ENCODE measurements at places on chromosomes 7 and 10.

DNA sequence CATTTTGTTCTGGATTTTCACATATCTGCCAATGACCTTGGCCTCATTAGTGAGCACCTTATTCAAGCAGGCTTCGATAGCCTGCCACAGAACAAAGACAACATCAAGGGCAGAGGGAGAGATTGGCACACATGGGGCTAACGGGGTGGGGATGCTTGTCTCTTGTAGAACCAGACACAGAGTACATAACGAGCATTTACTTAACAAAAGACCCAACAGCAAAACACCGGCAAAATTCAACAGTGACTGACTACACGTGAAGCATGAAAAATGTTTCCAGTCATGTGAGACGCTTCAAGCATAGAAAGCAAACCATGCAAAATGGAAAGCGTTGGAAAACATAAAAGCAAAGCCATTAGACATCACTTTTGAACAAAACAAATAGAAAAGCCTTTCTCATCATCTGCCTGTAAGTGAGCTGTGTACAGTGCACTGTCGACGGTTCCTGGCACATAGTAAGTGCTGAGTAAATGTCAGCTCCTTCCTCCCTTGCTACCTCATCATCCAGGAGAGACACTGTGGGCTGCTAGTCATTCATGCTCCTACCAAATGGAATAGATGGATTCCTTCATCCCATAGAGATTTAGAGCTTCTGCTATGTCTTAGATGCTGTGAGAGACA, 134.4 kb upstream of the AGK start:
- no peak for DNase-seq

- DNase-seq, result no peak
Observed at GRCh38 chr10:44343843-44344242, 41.1 kb downstream of the CXCL12 start.

DNA sequence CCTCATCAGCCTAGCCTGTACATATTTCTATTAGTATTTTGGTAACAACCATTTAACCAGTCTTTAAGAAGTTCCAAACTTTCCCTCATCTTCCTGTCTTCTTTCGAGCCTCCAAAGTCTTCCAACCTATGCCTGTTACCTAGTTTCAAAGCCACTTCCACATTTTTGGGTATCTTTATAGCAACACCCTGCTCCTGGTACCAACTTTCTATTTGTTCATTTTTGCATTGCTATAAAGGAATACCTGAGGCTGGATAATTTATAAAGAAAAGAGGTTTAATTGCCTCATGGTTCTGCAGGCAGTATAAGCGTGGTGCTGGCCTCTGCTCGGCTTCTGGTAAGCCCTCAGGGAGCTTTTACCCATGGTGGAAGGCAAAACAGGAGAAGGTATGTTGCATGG, 578.8 kb upstream of the AUTS2 start:
- DNase-seq, result no peak

DNA sequence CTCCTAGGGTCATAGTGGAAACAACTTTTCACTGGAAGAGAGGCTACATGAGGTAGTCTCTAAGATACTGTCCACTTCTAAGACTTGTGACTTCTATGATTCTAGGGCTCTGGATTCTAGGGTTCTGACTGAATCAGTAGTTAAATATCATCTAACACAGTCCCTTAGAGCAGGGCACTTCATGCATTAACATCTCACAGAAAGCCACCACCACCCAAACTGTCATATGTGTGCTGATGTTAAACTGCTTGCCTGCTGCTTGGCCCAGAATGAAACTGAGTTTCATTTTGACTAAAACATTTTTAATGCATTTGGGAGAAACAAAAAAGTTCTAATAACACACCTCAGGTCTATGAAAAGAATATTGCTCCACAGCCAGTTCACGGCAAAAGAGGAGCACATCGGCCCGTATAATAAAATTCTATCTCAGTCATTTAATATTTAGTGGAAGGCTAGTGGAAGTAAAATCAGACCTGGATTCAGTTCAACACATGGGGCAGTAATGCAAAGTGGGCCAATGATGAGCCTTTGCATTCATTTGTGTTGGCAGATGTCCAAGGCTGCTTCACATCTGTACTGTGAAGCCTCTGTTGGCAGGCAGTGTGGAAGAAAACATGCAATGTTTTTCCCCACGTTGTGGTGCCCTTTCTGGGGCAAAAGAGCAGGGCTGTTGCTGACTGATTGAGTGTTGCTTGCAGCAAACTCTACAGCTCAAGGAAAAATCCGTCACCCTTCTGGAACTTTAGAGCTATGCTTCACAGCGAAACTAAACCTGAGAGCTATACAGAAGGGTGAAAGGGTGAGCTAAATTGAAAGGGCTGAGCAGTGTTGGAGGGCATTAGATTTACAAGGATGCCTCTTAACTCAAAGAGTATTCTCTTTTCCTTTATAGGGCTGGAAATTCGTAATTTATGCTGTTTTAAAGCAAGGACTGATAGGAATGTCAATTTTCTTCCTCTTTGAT, 33.5 kb upstream of the AUTS2 start:
- DNase-seq, result peak; percentile 57

DNA sequence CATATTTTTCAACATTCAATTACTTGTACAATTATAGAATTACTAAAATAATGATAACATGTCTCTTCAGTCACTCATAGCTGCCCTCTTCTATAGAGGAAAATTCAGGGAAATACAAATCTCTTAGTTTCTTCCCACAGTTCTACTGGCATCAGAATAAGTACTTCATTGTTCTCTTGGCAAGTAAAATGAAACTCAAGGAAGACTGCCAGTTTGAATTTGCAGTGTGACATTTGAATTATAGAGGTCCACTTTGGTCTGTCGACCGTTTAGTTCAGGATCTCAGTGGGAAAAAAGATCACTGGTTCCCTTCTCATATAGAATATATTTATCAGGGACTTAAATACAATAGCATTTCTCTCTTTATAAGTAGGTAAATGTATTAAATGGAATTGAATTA, 114.5 kb downstream of the PON1 start:
- DNase-seq, result peak; percentile 19

DNA sequence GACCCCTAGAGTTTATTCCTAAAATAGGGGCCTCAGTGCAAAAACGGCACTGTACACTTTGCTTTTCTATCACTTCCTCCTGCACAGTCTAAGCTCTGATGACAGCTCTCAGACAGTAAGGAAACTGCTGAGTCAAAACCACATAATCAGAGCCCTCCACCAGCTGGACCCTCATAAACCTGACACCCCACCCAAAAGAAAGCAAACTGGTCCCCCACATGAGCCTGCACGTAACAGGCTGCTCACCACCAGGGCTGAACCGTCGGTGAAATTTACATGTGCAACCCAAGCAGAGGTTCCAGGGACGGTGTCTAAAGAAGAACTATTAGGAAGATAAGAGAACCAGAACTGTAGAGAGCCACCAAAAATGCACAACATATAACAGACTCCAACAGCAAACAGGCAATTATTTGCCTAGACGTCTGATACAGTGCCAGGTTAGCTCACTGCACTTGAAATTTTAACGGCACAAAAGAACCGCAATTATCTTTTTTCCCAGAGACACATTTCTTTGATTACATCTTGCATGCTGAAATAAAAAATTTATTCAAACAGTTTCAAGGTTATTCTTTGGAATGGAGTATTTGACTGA, 19.6 kb downstream of the SGMS1 start:
- DNase-seq, result no peak

DNA sequence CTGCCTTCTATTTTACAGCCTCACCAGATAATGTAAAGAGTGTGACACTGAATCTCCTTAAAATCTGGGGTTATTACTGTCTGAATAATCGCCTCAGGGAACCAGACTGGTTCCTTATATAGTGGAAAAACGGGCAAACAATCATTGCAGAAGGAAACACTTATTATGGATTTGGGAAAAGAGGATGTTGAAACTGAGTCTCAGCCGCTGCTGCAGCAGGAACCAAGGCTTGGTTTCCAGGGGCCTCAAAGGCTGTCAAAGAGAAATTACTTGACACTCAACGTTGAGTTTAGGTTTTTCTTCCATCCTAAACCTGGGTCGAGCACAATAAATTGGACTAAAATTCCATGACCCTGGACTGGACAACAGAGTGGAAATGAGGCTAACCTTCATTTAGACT, 103.8 kb upstream of the AHR start:
- DNase-seq, result no peak

DNA sequence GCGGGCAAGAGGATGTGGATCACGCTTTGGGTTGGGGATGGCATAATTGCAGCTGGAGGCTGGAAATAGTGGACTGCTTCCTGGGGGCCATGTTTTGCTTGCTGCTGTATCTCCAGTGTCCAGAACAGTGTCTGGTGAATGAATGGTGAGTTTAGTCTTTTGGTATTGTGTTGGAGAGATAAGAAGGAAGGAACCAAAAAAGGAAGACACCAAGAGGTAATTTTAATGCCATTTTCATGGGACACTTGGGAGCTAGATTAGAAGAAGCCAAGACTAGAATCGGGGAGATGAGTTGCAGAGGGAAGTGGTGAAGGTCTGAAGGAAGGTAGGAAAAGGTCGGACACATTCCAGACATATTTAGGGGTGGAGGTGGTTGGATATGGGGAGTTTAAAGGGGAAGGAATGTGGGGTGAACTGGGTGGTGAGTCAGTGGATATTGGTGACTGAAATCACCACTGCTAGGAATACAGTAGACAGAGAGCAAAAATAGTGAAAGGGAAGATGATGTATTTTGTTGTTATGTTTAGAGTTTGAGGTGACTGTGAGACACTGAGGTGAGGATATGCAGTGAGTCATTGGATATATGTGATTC, 76.7 kb downstream of the CCNY start:
- DNase-seq, result no peak

- no peak for DNase-seq
Observed at GRCh38 chr10:4034907-4035598, 250.0 kb upstream of the KLF6 start.

DNA sequence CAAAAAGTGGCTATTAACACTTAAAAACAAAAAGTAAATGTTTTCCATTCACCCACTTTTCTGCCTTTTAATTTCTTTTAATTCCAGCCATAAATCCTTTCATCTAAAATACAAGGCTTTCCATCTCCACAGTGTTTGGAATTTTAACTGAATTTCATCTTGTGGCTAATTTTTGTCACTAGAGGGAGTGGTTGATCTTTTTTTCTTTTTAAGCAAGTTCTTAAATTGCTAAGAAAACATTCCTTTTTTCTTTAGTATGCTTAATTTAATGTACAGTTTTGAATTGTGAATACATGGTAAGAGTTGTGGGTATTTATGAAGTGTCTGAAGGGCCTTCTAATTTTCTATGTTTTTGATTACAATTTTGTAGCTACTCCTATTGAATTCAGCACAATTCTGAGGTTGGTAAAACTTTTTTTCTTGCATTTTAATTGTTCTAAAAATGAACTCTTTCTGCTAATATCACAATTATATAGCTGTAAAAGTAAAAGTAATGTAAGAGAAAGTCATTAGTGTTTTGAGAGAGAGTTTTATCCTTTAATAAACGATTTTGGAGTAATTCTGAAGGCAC, 54.9 kb upstream of the ANK3 start:
- DNase-seq, result peak; percentile 28

- no peak for DNase-seq
Observed at GRCh38 chr7:94057955-94058354, 53.8 kb upstream of the BET1 start.

- DNase-seq, result no peak
Observed at GRCh38 chr7:56175771-56176170, 59.6 kb upstream of the NUPR2 start.

DNA sequence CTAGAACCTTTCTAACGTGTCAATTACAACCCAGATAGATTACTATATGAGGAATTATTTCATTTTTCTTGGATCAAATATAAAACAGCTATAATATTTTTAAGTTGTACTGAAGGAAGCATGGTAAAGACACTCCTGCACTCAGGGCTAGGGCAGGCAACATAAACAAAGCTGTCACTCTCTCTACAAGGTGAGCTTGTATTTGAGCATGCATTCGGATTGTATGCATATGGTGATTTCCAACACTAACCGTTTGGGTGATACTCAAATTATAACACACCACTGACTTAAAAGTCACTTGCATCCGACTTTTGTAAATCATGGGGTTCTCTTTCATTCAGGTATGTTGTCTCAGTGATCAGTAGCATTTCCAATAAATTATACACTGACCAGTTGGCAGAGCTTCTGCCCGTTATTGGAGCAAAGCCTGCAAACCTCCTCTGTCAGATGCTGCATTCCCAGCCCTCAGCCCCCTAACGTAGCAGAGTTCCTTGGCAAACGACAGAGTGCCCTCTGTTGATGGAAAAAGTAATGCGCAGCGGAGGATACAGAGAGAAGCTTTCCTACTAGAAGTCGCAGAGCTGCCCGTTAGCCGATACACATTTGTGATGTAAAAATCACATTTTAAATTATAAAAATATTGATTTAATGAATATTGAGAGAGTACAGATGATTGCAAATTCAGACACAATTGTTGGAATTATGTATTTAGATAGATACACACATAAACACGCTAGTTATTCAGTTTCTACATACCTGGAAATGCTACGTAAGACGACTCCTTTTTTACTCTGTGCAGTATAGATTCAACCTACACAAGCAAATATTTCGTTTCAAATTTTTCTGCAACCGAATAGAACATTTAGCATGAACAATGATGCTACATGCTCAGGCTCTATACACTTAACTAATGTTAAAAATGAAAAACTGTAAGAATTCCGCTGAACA, 173.9 kb upstream of the SP4 start:
- DNase-seq, result peak; percentile 84

GRCh38 chr7:149681274-149681673, 92.1 kb downstream of the ZNF467 start:
- no peak for DNase-seq

DNA sequence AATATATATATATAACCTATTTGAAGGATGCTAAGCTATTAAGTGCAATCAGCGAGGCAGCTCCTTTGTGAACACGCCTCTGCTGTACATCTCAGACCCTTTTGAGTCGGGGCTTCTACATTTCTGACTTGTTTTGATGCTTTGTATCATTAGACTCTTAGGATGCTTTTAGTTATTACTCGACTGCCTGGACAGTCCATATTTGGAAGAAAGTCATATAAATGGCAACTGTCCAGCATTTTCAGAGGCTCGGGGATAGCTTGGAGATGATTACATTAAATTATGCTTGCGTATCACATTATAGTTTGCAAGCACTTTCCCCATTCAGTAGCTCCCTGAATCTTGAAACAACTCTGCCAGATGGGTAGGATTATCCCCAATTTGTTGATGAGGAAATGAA, 257.9 kb downstream of the PTEN start:
- DNase-seq, result no peak

GRCh38 chr7:94655848-94656657, at the start of gene SGCE:
TSS of gene SGCE (minus strand) at chr7:94656133. CDS start at chr7:94656098, 35 bp downstream.
- DNase-seq, result peak; percentile 82

- DNase-seq, result no peak
Observed at GRCh38 chr10:126417220-126417825, 29.0 kb upstream of the ADAM12 start.

GRCh38 chr7:98930921-98931320, 52.6 kb downstream of the TRRAP start:
- no peak for DNase-seq
